ENCODE measurements at places on chromosomes 1 and 21. TPM values are rescaled to one million over a fixed set of nuclear protein-coding genes. Genes with fewer than 3 reads are reported as not detected.
A peak's percentile ranks its signal among the peaks of the same experiment; 100 is the strongest.

Gene PLA2G5
- not detected for total RNA-seq

DNA sequence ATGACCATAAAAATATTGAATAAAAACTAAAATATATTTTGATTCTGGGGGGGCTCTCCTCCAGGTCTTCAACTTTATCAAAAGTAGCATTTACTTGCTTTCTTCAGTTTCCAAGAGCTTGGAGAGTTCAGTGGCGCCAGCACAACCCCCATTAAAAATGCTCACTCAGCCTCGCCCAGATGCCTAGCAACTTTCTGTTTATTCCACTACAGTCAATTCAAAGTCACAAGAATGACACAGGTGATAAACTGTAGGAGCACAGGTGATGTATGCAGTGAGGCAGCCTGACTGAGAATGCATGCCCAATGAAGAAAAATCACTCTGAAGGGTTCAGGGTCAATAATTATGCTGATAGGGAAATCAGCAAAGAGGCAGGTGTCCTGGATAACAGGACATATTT, 159.4 kb upstream of the ATP1B1 start:
- no peaks in the 10 kb centered on the region for H3K36me3 ChIP-seq
- DNase-seq = no peak
- peaks cover 5% of the 10 kb centered on the region for H3K4me1 ChIP-seq
- H3K27me3 ChIP-seq = no peaks in the 10 kb centered on the region

DNA sequence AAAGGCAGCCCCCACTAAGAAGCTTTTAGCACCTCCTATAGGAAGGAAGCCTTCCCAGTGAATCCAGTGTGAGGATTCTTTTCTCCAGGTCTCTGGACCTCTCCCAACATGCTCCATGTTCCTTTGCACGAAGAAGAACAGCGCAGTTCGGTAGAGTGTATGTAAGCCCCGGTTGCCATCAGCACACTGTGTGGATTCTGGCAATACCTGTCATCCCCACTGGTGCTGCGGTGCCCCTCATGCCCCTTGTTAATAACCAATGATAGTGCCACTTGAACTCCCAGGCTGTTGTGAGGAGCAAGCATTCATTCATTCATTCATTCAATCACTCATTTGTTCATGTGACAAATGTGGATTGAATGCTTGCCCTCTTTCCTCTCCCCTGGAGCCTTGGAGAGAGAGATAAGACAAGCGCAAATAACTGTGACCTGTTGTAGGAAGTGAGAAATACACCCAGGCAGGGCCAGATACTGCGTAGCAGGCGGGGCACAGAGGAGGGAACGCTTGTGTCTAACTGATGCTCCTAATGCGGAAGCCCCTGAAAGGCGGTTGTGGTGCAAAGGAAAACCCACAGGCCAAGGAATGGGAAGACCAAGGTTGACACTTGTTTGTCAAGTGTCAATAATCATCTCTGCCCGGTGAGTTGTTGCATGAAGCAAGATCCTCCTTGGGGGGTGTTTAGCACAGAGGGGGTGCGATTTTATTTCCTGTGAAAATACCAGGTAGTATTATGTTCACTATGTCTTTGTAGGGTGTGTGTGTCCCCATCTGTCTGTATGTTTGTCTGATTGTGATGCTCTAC, 9.8 kb downstream of the LGR6 start:
- no peaks in the 10 kb centered on the region for H3K36me3 ChIP-seq
- no peaks in the 10 kb centered on the region for H3K4me1 ChIP-seq
- no peak for DNase-seq
- no peak overlapping the region for H3K27ac ChIP-seq
- no peaks in the 10 kb centered on the region for H3K27me3 ChIP-seq
- no peak overlapping the region for H3K4me3 ChIP-seq

GRCh38 chr1:67685558-67686266, 711 bp downstream of the GADD45A start:
- H3K36me3 ChIP-seq = peaks cover 1% of the 10 kb centered on the region
- peak overlapping the region; percentile 89 for H3K4me3 ChIP-seq
- DNase-seq = peak; percentile 40
